ENCODE measurements at places on chromosomes 16 and 17.

- H3K4me1 ChIP-seq, result no peaks in the 10 kb centered on the region
- no peaks in the 10 kb centered on the region for H3K27me3 ChIP-seq
- no peak for DNase-seq
- no peak overlapping the region for H3K27ac ChIP-seq
- no peak overlapping the region for H3K4me3 ChIP-seq
- H3K36me3 ChIP-seq, result no peaks in the 10 kb centered on the region
Measured at GRCh38 chr17:8846768-8847211, 20.7 kb downstream of the PIK3R6 start.

DNA sequence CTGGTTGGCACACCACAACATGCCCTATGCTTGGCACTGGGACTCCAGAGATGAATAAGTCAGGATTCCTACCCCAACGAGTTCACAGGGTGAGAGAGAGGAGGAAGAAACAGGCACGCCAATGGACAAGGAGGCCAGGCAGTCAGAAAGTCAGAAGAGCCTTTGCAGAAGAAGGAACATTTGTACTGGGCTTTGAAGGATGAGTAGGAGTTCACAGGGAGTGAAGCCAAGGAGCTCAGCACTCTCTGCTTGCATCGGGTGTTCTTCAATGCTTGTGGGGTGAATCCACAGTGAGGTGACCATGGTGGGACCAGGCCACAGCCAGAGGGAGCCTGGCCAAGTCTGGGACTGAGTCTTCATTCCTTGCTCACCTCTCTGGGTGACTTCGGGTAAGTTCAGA is 47.5 kb downstream of the AIPL1 start:
- no peaks in the 10 kb centered on the region for H3K36me3 ChIP-seq
- H3K27me3 ChIP-seq, result peaks cover 6% of the 10 kb centered on the region
- no peak overlapping the region for H3K27ac ChIP-seq
- H3K4me3 ChIP-seq, result no peak overlapping the region
- no peaks in the 10 kb centered on the region for H3K4me1 ChIP-seq

DNA sequence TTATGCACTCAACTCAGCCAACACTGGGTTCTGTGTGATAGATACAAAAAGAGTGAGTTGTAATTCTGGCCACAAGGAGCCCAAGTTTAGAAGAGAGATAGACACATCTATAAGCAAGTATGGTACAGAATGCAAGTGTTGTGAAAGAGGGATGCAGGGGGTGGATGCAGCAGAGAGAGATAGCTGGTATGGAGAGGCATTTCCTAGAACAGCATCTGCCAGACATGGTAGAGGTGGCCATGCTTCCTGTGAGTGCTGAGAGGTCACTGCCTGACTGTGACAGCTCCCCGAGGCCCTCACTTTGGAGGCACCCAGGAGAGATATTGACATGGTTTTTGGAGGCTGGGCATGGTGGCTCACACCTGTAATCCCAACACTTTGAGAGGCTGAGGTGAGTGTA is 2.0 kb upstream of the KRTAP16-1 start:
- H3K36me3 ChIP-seq, result no peaks in the 10 kb centered on the region
- H3K27ac ChIP-seq, result no peak overlapping the region
- H3K4me1 ChIP-seq, result peaks cover 6% of the 10 kb centered on the region

DNA sequence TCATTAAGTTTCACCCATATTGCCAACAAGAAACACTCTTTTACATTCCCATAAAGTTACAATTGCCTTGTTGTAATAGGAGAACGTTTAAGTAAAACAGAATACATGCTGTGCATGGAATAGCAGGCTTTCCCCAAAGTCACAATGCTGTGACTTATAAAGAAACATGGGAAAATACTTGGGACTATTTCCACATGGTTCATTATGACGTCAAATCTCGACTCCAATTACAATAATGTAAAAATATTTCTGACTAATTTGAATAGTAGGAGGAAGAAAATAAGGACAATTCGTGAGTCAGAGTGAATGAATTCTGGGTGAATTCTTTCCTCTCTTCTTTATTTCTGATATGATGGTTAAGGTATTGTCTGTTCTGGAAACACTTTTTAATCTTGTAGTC is 52.8 kb downstream of the CDH11 start:
- H3K4me1 ChIP-seq, result peaks cover 9% of the 10 kb centered on the region
- no peaks in the 10 kb centered on the region for H3K27me3 ChIP-seq
- no peak for DNase-seq
- H3K27ac ChIP-seq, result no peak overlapping the region

- H3K36me3 ChIP-seq, result peaks cover 1% of the 10 kb centered on the region
- no peak overlapping the region for H3K4me3 ChIP-seq
- no peak overlapping the region for H3K27ac ChIP-seq
Measured at GRCh38 chr16:72856797-72857196, 191.1 kb downstream of the ZFHX3 start.

Measured in keratinocyte (primary cell).